Inflammatory macrophage (primary cell): ENCODE measurements at places on chromosomes 4 and X.

DNA sequence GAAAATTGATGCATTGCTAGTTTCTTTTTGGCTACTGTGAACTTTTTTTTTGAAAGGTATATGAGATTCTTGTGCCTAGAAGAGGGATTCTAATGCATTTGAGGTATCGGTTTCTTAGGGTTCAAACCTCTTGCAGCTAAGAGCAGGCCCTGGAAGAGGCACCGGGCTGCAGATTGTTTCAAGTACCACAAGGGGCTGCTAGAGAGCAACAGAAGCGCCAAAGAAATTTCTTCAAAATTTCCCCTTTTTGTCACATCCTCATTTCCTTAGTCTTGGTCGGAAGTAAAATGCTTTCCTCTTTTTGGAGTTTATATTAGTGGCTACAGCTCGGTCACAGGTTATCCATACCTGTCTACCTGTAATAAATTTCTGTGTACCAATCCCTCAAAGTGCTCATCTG, 89.8 kb downstream of the PDGFRA start:
- peak; percentile 88 for DNase-seq

GRCh38 chrX:6849716-6850414, 297.6 kb upstream of the STS start:
- DNase-seq = no peak

- DNase-seq = no peak
These were observed 9.3 kb upstream of the MAOA start for GRCh38 chrX:43646800-43647199.

DNA sequence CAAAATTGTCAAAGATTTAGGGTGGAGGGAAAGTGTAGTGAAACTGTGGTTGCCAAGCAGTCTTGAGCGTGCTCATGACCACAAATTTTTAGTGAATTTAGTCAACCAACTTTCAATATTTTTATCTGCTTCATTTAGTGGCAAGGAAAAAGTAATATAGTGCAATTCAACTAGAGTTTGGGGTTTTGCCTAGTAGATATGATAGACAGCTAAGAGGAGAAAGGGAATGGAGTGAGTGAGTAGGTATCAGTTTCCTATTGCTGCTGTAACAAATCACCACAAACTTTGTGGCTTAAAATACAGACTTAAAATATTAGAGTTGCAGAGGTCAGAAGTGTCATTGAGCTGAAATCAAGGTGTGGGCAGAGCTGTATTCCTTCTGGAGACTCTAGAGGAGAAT, 3.7 kb upstream of the CT47C1 start:
- no peak for DNase-seq

- DNase-seq = no peak
These were observed 53.0 kb upstream of the PPP2R3B start for GRCh38 chrX:439719-440118.

DNA sequence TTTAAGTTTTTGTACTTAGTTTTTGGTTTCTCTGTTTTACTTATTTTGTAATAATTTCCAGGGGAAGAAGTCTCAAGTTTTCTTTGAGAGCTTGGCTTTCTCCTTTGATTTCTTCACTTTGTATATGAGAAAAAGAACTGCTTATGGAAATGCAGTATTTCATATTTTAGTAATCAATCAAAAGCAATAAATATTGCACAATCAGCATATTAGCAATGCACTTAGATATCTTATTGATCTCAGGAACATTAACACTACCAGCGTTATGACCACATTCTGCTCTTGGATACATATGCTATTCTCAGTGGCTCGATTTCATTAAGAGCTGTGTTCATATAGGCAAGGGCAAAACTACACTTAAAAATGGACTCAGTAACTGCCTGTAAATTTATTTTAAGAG, 381.0 kb upstream of the DMD start:
- DNase-seq = no peak

DNA sequence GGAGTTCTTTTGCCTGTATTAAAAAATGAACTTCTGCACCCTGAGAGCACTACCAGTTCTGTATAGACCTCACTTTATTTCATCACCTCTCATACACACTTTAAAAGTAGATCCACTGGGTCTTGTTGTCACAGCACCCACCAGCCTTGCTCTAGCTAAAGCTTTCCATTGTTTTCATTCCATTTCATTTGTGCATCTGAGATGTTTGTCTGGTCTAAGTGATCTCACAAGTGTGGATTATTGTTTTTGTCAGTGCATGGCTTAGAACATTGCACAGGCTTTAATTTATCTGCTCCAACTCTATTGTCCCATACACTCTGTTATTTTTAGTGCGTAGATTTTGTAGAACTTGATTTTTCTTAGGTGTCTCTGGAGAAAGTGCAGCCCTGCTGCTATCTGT, 1157.5 kb upstream of the PABPC4L start:
- no peak for DNase-seq

GRCh38 chr4:54372951-54373350, 143.9 kb downstream of the PDGFRA start:
- no peak for DNase-seq

DNA sequence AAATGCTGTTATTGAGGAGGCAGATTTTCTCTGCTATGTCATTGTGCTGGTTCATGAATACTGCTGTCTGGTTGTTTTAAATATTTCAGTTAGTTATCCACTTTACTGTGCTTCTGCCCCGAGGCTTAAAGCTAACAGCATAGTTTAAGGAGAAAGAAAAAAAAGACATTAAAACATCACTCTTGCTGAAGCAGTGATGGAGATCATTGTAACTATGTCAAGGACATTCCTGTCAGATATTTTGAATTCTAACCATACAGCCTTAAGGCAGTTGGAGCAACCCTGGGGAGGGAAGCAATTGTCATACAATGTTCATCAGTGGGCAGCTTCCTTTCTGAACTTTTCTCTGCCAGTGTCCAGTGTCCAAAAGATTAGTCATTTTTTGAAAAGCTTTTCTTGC, 199.0 kb upstream of the DDX53 start:
- no peak for DNase-seq

DNA sequence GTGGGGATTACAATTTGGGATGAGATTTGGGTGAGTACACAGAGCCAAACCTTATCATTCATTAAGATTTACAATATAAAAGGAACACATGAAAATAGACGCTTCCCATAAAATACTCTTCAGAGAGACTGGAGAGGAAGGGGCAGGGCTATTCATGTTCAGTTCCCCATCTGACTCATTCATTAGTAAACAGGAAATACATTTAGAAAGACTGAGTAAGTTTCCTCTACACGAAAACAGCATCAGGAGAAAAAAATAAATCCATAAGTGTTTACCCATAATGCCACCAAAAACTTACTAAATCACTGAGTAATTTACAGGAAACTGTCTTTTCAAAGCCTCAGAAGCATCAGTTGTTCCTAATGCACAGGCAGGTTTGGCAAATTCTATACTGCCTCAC, 255.4 kb upstream of the CXorf51A start:
- no peak for DNase-seq

GRCh38 chrX:147403040-147403439, 508.7 kb upstream of the FMR1 start:
- no peak for DNase-seq

GRCh38 chrX:75748431-75748830, 36.6 kb downstream of the MAGEE2 start:
- no peak for DNase-seq

GRCh38 chrX:50072110-50072509, 128.7 kb downstream of the AKAP4 start:
- no peak for DNase-seq

DNA sequence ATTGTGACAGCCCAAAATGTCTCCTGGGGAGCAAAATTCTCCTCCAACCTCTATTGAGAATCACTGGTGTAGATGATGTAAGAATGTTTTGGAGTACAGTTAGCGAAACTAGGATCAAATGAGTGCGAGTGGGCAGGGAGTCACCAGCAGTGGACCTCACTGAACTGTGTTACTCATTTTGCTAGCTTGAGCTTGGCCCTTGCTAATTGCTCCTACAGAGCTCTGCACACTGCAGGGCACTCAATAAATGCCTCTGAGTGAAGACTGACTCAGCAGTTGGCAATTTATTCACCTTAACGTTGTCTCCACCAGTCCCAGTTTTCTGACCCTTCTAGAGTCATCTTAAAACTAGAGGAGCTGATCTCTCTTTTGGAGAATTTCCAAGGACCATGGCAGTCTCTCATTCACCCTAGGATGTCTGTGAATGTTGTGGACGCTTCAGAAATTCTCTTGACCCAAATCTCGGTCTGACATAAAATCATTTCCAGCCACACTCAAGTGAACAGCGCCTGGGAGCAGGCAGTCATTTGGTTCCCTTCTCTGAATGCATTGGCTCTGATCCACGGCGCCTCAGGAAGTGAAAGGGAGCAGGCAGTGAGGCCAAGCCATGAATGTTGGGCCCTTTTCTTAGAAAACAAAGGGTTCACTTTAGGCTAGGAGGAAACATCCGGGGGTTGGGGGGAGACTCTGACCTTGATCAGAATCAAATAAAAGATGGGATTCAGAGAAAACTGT, 148.1 kb downstream of the NWD2 start:
- peak; percentile 53 for DNase-seq

DNA sequence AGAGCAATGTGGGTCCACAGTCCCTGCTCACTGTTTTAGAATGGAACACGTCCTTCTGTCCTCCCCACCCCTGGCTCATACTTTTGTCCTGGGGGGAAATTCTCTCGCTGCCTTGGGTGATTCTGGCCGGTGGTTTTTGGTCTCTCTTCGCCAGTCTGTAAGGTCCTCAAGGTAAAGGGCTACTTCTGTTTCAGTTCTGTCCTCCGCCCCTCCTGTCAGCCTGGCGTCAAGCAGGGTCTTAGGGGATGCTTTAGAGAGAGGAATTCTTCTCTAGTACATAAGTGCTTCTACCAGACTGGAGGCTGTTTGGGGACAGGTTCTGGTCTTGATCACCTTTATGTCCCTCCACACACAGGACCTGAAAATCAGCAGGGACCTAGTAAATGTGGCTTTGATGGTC, 617 bp upstream of the MRFAP1L1 start:
- no peak for DNase-seq

GRCh38 chrX:143472347-143472938, 44.8 kb downstream of the SPANXN3 start:
- no peak for DNase-seq

DNA sequence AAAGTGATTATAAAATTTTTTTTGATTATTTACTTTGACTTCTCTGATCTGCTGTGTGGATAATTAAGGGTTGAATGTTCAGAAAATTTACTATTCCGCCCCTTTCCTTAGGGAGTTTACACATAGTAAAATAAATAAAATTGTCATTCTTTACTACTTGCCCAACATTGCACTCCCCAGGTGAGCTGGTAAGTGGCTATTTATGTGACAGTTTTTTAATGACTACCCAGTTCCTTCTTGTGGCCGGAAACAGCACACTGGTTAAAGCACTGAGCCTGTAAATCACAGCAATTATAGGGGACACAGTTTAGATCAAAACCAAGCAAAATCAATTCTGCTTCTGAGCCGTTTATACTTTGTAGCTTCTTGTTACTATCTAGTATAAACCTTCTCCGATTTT, 158.1 kb downstream of the FHIP1A start:
- DNase-seq = no peak

GRCh38 chr4:172946503-172946902, 222.1 kb upstream of the GALNT7 start:
- DNase-seq = no peak

DNA sequence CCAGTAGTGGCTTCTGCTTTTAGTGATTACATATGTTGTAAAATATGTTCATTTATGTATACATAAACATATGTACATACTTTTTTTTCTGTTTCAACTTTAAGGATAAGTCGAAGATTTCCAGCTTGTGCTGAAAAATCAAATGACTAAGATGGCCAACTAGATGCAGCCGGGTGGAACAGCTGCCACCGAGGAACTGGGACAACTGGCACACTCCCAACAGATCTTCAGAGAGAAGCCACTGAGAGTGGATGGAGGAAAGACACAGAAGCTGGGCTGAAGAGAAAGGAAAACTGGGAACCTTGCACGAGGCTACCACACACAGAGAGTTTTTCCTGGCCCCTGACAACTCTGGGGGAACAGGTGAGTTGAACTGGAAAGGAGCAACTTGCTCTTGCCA, 207.5 kb downstream of the FAM47B start:
- no peak for DNase-seq

DNA sequence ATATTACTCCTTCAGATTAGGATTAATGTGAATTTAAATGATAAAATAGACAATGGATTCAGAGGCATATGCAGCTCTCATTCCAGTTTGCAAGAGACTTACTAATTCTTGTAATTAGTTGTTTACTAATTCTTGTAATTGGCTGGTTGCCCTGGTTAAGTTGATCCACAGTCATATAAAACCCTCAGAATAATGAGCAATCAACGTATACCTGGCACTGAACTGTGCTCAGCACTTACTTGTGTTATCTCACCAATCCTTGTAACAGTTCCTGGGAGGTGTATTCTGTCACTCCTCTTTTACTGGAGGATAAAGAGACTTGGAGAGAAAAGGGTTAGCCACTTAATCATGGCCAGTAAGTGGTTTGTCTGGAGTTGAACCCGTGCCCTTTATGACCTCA, 10.5 kb downstream of the HERC5 start:
- DNase-seq = no peak

DNA sequence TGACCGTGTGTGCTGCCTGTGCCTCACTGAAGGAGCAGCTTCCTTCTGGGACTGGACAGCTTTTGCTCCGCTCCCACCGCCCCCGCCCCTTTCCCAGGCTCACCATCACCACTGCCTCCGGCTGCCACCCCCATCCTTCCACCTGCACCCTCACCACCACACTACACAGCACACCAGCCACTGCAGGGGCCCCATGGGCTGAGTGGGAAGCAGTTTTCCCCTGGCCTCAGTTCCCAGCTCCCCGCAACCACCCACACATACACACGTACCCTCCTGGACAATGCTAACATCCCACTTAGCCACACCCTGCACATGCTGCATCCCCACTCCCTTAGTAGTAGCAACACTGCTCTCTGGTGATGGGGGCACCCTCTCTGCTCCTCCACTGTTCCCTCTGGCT, 29.6 kb upstream of the COX18 start:
- DNase-seq = no peak

DNA sequence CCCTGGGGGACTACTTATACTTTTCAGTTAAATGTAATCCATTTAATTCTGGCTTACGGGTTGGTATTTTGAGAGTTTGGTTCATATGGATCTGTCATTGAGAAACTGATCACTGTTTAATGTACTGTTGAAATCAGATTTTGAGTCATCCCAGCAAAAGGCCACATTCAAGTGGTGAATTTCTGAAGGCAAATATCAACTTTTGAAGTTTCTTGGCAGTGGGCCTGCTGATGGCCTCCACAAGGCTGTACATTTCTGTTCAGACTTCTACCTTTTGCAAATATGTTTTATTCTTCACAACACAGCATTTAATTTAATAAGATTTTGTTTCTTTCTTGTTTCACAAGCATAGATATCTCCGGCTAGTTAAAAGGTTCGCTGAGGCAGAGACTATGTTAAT, 138.7 kb downstream of the PDGFC start:
- no peak for DNase-seq

- DNase-seq = no peak
These were observed 47.3 kb downstream of the SLIT2 start for GRCh38 chr4:20298986-20299385.
